ENCODE measurements at places on chromosomes 2 and 18. TPM values are rescaled to one million over a fixed set of nuclear protein-coding genes. Genes with fewer than 3 reads are reported as not detected.
A peak's percentile ranks its signal among the peaks of the same experiment; 100 is the strongest.

GRCh38 chr18:26479681-26480079 lies 68.7 kb downstream of the KCTD1 start:
- peak; percentile 24 for DNase-seq

- DNase-seq: no peak
These were observed 24.9 kb upstream of the DNMT3A start for GRCh38 chr2:25366629-25367028.

GRCh38 chr2:233060501-233060979 lies 398 bp downstream of the INPP5D start:
- DNase-seq: no peak

DNA sequence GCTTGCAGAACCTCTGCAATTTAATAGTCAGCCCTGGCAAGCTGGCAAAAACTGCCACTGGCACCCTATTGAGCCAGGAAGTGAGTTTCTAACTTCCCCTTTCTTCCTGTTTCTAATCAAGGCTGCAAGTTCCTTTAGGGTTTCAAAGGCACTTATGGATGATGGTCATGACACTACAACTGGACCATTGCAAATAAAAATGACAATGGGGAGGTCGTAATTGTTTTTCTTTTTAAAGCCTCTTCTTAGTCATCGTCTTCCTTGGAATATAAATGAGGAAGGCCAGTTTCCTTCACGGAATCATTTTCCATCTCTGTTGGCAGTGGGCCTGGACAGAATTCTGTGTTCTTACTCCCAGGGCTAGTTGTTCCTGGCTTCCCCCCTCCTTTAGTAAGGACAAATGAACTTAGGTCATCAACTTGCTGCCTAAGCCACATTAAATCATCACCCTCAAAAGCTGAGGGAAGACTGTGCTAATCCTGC lies 35.8 kb downstream of the SH3RF3 start:
- peak; percentile 69 for DNase-seq

DNA sequence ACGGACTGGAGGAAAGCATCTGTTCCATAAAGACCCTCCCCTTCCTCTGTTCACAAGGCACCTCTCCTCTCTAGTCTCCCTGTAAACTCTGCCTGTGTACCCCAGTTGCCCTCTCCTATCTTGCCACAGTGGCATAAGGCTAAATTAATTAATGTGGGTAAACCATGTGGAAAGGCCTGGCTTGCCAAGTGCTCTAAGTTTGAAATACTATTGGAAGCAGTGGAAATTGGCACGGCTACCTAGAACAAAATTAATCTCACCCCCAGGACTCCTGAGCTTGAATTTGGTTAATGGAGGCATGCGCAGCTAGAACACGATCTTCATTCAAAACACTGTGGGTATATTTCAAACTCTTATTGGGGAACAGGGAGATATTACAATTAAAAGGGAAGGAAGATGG lies 19.2 kb upstream of the SLC14A2 start:
- no peak for DNase-seq

GRCh38 chr18:49228187-49228586 lies 232.3 kb downstream of the DYM start:
- DNase-seq: no peak

DNA sequence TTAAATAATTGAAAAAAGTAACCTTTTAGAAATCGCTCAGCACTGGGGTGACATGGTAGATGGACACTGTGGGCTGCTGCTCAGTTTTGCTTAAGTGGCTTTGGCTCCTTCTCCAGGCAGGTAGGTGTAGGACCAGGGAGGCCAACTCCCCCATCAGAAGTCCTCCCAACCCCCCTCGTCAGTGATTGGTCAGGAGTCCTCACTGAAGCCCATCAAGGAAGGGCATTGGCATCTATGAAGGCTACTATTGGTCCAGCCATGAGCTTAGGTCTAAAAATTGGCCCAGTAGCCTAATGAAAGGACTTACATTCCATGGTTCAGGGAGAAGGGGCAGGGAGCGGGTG lies 34.7 kb downstream of the ST3GAL5 start:
- no peak for DNase-seq

DNA sequence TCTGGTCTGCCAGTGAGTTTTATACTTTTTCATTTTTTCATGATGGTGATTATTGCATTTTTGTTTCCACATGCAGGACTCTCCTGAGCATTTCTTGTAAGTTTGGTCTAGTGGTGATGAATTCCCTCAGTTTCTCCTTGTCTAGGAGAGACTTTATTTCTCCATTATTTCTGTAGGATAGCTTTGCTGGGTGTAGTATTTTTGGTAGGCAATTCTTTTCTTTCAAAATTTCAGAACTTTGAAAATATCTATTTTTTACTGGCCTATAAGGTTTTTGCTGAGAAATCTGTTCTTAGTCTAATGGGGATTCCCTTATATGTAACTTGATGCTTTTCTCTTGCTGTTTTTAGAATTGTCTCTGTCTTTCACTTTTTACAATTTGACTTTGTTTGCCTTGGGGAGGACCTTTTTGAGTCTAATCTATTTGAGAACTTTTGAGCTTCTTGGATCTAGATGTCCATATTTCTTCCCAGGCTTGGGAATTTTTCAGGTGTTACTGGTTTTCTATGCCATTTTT lies 149.1 kb downstream of the UBR3 start:
- no peak for DNase-seq

DNA sequence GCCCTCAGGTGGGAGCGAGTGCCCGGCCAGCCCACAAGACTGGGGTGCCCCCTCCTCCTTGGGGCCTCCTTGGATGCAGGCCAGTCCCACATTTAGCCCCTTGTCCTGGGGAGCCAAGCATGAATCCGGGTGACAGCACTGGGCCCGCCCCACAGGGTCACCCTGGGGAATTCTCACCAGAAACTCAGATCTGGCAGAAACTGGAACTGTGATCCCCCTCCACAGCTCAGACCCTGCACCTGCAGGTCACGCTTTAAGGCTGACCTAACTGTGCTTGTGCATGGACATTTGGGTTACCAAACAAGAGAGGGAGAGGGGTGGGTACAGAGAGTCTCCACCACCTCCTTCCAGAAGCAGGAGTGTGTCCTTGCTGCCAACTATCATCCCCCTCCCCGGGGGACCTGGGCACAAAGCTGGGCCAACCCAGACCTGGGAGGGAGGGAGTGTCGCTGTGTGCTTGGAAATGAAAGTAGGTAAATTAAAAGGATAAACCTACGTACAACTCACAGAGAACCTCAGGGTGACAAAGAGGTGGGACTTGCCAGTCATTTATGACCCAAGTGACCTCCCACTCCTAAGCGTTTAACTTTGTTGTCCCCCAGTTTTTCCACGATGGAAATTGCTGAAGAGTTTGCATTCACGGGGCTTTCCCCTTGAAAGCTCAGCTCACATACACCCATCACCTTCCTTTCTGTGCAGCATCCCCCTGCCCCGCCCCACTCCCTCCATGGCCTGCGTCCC lies 9.1 kb downstream of the ITM2C start:
- no peak for DNase-seq

DNA sequence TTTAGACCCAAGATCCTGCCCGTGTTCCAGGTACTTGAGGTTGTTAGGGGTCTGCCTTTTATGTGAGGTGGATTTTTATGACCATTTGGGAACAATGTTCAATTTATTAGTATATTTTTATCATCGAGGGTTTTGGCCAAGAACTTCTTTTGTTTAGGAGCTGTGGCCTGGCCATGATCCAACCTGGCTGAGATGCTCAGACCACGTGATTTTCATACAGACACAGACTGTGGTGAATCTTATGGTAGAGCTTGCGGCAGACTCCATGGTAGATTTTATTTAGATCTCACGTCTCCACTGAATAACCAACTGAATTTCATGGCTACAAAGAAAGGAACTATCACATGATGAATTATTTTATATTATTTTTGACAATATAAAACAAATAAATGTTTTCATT lies 405.5 kb upstream of the VWC2L start:
- no peak for DNase-seq

GRCh38 chr2:162013514-162014475 lies 60.2 kb downstream of the DPP4 start:
- no peak for DNase-seq

DNA sequence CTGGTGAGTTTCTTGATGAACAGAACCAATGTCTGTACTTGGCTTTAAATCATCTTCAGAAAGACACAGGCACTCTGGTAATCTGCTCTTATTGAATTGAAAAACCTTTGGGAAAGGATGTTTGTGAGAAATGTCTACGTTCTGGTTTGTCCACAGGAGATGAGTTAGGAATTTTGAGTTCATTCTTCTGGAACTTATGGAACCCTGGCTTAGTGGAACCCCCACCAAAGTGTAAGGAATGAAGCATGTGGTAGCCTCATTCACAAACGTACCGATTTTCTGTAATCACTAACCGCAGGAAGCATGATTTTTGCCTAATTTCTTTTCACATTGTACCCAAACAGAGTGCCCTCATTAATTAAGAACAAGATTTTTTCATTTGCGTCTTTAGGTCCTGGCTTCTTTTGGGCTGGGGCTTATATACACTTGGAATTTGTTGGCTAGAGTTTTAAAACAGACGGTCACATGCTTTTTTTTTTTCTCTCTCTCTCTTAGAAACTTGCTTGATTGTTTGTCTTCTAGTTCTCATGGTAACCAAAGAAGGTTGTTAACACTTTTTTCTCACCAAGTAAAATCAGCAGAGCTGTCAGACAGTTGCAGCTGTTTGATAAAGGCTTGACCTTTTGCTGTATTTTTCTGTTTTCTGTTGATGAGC lies 314.1 kb upstream of the THUMPD2 start:
- no peak for DNase-seq

DNA sequence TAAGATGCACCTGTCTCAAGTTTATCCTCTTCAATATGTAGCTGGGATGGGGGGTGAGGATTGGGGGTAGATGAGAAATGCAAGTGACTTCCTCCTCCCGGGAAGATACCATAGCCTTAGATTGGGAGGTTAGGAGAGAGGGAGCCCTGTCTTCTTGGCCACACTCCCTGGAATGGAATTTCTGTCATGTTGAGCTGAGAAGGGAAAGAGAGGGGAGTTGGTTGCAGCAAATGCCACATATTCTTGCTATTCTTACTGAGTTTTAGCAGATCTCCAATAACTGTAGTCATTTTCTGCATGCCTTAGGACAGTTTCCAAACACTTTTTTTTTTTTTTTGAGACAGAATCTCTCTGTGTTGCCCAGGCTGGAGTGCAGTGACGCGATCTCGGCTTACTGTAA lies 35.9 kb downstream of the TAF4B start:
- no peak for DNase-seq

DNA sequence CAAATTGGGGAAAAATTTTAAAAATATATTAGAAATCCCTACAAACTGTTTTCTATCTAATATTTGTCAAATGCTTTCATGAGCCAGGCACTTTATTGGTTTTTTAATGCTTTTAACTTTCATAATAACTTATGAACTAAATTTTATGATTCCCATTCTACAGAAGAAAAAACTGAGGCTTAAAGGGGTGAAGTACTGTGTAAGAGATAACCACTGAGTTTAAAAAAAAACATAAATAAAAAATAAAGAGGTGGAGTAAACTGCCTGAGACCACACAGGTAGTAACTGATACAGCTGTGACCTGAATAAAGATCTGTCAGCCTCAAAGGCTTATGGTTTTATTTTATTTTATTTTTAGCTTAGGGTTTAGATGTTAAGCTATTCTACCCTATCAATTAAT lies 24.7 kb downstream of the PNPT1 start:
- DNase-seq: no peak

DNA sequence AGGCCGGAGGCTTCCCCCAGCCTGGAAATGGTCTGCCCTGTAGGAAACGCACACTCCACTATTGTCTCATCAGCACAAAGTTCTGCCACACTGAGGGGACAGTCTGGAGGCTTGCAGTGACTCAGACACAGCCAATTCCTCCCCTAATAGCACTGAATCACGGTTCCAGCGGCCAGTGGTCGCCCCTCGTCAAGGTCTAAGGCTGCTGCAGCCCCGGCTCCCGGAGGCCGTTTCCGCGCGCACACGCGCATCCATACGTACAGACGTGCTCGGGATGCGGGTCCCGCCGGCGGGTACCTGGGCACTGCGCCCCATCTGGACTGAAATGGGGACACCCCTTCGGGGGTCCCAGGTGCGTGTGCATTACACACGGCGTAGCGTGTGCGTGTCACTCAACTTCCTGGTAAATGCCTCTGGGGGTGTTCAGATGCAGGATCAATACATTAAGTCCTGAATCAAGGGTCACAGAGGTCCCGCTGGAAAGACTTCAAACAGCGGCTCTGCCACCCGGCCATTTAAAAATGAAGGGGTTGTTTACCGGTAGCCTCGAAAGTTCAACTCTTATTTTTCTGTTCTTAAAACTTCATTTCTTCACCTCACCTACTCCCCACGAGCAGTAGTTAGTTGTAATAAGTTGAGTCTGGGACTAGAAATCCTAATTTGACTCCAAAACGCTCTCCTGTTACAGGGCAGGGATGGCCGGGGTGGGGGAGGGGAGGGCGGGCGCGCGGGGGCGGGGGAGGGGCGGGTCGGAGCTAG lies 572 bp upstream of the ZNF516 start:
- DNase-seq: peak; percentile 59

DNA sequence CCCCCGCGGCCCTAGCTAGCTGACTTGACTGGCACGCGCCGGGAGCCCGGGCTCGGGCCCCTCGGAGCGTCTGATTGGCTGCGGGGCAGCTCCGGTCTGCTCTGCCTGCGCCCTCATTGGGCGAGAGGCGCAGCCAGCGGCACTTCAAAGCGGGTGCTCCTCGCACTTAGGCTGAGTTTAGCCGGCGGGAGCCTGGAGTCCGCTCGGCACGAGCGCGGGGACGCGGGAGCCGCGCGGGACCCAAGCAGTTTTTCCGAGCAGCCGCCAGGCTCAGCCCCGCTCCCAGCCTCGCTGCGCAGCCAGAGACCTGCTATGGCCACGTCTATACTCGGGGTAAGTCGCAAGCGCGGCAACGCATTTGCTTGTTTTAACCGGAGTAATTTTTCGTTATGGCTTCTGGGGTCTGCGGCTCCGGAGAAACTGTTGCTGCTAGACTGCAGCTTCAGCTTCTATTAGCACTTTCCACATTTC lies at the start of gene SP9:
Gene SP9 (plus strand): TSS at position 174 of the 471 bp plus-strand sequence. CDS start 139 bp downstream, at position 313.
- no peak for DNase-seq

GRCh38 chr2:149192427-149192826 lies 138.0 kb upstream of the LYPD6 start:
- DNase-seq: no peak

DNA sequence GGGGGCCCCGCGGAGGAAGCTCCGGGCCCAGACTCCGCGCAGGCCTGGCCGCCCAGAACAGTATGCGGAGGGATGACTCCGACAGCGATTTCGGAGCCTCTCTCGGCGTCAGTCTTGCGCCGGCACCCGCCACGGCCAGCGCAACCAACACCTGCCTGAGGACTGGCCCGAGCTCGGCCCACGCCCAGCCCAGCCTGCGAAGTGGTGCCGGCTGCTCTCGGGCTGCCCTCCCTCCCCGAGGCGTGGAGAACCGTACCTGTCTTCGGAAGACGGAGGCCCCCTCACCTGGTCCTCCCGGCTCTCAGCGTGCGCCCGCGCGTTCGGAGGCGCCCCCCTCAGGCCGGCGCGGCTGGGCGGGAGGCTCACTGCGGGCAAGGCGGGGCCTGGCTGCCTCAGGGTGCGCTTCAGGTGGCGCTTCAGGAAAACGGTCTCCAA lies at the start of gene M1AP:
Gene M1AP (minus strand): TSS at position 322 of the 435 bp plus-strand sequence. CDS start 8,055 bp downstream, outside the sequence.
- no peak for DNase-seq

GRCh38 chr18:34760444-34760843 lies 50.3 kb downstream of the DTNA start:
- no peak for DNase-seq

Gene NT5C1B
- total RNA-seq: not detected

Gene FAP
- total RNA-seq: 30.6 TPM

Gene GRB14
- not detected for total RNA-seq

Gene C2orf66
- total RNA-seq: not detected

Gene TWIST2
- 28.1 TPM for total RNA-seq

Gene SLC5A7
- total RNA-seq: 0.28 TPM

Gene GALR1
- total RNA-seq: not detected

Gene CAVIN2
- total RNA-seq: 114 TPM

Gene FIGN
- total RNA-seq: 5.6 TPM

Measured in uterus (tissue), 4 donors.